ENCODE measurements at places on chromosomes 3 and 15.

DNA sequence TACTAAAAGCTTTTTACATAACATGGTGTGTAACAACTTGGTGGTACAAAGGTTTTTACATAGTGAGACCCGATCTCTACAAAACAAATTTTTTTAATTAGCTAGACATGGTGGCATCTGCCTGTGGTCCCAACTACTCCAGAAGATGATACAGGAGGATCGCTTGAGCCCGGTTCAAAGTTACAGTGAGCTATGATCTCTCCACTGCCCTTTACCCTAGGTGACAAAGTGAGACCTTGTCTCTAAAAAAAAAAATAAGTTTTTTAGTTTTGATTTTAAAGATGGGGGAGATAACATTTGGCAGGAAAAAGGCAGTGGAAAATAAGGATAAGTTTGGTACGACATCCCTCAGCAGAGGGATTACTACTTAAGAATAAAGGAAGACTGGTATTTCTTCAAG, 5.9 kb downstream of the FAM162A start:
- no peak for DNase-seq

DNA sequence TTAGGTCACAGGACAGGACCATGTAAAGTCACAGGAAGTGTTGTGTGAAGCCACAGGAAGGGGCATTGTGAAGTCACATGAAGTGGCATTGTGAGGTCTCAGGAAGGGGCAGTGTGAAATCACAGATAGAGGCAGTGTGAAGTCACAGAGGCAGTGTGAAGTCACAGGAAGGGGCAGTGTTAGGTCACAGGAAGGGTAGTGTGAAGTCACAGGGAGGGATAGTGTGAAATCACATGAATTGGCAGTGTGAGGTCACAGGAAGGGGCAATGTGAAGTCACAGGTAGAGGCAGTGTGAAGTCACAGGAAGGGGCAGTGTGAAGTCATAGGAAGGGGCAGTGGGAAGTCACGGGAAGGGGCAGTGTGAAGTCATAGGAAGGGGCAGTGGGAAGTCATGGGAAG, 37.9 kb downstream of the GASK1A start:
- no peak for DNase-seq

- no peak for DNase-seq
These were observed 118.8 kb downstream of the ECT2 start for GRCh38 chr3:172869368-172869771.

DNA sequence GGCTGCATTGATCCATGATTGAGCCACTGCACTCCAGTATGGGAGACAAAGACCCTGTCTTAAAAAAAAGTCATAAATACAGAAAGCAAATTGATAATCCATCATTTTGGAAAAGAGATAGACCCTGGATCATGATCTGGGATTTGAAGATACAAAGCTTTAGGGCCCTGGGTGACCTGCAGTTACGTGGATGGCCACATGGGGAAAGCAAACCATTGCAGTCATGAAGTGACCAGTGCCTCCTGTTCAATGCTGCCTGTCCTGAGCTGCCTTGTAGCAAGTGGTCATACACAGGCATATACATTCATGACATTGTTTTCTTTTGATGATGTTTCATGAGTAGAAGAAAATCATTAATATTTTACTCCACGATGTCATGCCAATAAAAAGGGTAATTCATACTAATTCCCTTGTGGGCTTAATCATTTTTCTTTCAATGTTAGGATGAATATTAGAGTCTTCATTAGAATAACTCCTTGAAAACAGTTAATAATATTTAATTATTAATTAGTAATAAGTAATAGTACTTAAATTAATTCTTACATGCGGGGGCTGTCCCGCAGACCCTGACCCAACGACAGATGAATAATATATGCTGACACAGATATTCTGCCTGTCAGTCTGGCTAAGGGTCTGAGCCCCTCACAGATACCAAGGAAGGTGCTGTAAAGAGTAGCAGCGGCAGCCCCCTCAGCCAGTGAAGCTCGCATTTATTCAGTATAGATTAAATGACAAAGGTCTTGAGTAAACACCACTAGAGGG, 109.0 kb upstream of the UNC13C start:
- no peak for DNase-seq

GRCh38 chr3:29534006-29534405, 253.1 kb downstream of the RBMS3 start:
- peak; percentile 86 for DNase-seq

DNA sequence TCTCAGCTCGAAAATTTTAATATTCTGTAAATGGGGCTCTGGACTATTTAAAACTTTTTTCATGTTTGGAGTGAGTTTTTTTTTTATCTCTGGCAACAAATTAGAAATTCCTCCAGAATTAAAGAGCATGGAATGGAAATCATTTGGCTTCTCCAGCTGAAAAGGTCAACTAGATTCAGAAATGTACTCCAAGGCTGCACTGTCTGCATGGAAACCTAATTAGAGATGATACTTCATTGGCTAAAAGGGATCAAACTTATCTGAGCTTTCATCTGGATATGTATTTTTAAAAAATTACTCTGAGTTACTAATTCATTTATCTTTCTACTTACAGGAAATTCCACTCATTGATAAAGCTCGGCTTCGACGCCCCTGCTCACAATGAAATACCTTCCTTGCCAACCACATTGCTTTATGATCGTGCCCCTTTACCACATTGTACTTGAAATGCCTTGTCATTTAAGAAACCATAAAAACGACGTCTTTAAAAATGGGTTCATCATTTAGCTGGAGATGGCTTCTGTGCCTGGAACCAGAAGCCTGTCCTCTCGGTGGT, 285.5 kb upstream of the ICE2 start:
- DNase-seq: peak; percentile 48

DNA sequence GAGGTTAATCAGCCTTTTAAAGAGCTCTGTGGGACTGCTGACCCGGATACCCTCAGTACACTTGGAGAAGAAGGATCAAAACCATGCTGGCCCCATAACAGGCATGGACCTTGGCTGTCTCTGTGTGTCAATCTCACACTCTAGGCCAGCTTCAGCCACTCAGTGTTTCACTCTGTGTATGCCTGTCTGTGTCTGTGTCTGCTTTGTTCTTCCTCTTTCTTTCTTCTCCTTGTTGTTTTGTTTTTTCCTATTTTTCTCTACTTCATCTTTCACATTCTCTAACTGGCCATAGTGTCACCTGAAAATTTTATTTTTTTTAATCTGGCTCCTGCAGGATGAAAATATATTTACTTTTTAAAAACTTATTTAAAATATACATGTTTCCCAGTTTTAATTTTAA, 51.1 kb downstream of the SERP1 start:
- DNase-seq: no peak

DNA sequence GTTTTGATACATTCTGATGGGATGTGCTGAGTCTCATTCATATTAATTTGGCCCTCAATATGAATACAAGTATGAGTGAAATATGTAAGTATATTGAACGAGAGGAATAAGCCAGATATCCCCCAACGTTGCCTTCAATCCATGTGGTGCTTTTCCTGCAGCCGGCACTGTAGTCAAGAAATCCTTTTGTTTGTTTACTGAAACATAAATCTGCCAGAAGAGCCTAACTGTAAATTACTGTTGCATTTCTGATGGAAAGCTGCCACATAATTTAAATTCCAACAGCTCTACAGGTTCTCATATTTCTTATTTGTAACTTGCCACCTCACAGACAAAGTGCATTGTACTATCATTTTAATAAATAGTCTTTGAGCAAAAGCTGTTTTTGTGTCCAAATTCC, 314.0 kb downstream of the KBTBD8 start:
- no peak for DNase-seq

GRCh38 chr3:50189274-50189673, 2.1 kb upstream of the GNAT1 start:
- DNase-seq: peak; percentile 81

GRCh38 chr3:101266566-101266965, 53.8 kb downstream of the IMPG2 start:
- DNase-seq: no peak

GRCh38 chr15:44153352-44153751, 41.7 kb downstream of the FRMD5 start:
- peak; percentile 25 for DNase-seq

GRCh38 chr3:187747506-187747905, 2.2 kb upstream of the BCL6 start:
- DNase-seq: no peak

- no peak for DNase-seq
These were observed 29.1 kb downstream of the SEMA3G start for GRCh38 chr3:52415800-52416199.

DNA sequence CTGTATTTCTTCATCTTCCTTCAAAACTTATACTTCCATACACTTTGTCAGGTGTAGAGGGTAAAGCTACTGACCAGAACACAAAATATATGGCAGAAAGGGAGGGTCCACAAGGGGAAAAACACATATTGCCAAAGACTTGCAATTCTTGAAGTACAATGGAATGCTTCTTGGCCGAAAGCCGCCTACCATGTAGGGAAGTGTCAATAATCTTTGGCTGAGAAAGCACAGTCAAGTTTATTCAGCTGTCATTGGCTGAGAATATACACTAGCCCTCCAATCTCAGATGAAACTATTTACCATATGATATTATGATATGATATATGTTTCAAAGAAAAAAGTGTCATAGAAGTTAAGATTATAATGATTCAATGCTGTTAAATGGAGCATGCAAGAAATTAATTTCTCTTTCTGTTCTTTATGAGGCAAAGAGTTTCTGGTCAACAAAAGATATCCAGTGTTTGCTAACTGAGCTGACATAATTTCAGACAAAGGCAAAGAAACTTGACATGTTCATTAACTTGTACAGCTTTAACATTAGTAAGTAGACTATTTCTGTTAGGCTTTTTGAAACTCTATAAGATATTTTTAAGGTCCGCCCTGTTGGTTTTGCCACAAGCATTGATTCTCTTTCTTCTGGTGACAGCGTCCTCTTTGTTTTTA, 89.0 kb upstream of the LPP start:
- no peak for DNase-seq

DNA sequence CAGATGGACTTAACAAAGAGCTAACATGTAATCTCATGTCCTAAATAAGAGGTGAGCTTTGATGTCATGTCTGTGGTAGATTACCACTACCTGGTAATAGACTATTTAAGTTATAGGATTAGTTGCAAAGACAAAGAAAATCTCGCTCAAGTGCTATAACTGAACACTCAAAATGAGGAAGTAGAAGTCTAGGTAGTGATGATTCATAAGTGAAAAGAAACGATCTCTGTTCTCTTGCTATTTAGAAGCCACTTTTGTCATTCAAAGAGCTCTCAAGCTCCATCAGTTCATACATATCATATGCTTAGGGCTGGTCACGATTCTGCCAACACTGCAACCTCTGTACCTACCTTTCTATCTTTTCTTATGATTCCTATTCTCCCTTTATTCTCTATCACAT, 110.9 kb downstream of the EDEM1 start:
- no peak for DNase-seq

- no peak for DNase-seq
These were observed 9.3 kb downstream of the CFAP92 start for GRCh38 chr3:128984596-128984995.

GRCh38 chr3:128319107-128319506, 147.6 kb downstream of the DNAJB8 start:
- DNase-seq: no peak

- peak; percentile 87 for DNase-seq
These were observed 72.9 kb downstream of the TMCC1 start for GRCh38 chr3:129820587-129820986.

- DNase-seq: no peak
These were observed 193.8 kb downstream of the RORA start for GRCh38 chr15:61035311-61035710.

GRCh38 chr3:182629521-182629920, 163.8 kb upstream of the ATP11B start:
- DNase-seq: no peak

GRCh38 chr3:31724116-31724515, 191.4 kb downstream of the STT3B start:
- no peak for DNase-seq

DNA sequence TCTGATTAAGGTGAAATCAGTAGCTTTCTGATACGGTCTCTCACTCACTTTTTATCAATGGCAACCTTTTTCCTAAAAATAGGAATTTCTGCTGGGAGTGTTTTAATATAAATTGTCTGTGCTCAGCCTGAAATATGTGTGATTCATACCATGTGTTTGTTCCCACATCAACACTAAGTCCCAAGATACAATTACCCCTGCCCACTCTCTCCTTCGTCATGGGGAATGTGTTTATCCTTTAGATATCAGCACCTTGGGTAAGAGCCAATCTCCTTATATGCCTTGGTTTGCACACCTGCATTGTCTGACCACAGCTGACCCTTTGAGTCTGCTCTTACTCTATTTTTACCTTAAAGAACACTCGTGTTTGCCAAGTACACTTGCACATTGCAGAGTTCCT, 356.4 kb downstream of the LPP start:
- DNase-seq: peak; percentile 83

- DNase-seq: no peak
These were observed 56.0 kb downstream of the SEMA3G start for GRCh38 chr3:52388933-52389332.

DNA sequence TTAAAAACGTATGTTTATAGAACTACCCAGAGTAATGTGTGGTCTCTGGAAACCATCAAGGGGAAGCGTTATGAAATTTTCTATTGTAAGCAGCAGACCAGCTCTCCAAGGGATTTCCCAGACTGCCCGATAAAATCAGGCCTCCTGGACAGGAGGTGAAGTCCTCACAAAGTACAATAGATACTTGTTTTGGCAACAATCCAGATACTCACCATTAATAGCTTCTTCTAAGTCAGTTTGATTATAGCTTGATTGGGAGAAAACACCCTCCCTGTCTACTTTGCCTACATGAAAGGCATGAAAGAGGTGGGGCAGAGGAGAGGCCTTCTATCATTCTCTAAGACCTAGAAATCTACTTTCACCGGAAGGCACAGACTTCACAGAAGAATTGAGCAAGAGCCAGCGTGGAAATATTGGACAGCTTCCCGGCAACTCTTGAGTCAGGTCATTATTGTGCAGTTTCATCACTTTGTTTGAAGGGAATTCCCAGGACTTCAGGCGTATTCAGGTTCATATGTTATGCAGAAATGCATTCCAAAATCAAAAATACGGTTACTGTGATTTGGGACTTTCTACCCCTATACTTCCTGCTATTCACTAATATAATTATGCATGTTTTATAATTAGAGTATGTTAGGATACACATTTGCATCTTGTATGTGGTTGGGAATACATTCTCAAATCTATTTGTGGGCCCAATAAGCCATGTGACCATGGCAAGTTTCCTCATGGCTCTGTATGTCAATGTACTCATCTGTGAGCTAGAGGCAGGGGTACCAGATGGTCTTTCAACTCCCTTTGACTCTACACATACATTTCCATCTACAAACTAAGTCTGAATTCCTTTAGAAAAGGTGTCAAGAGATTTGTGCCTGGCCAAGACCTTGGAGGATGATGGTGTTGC, 103.5 kb downstream of the CD47 start:
- DNase-seq: peak; percentile 95

- no peak for DNase-seq
These were observed 565.1 kb downstream of the ZNF385D start for GRCh38 chr3:21185816-21186314.

- no peak for DNase-seq
These were observed 81.0 kb downstream of the NAALADL2 start for GRCh38 chr3:174940151-174940550.

GRCh38 chr3:135851201-135852081, 114.1 kb upstream of the PPP2R3A start:
- no peak for DNase-seq

GRCh38 chr15:97023488-97023844, 693.0 kb downstream of the NR2F2 start:
- peak; percentile 16 for DNase-seq

GRCh38 chr15:43406189-43406588, 35.3 kb downstream of the TUBGCP4 start:
- no peak for DNase-seq

GRCh38 chr3:55719006-55719405, 231.9 kb upstream of the WNT5A start:
- no peak for DNase-seq
